ENCODE measurements at places on chromosomes 1 and 21.

GRCh38 chr1:18644013-18644399 lies 13.4 kb downstream of the PAX7 start:
- no peak for DNase-seq

GRCh38 chr1:34759503-34760357 lies at the start of gene GJB4:
Gene GJB4, plus strand, starts transcription at chr1:34759740. Its CDS starts 1,515 bp downstream, at chr1:34761255.
- no peak for DNase-seq

DNA sequence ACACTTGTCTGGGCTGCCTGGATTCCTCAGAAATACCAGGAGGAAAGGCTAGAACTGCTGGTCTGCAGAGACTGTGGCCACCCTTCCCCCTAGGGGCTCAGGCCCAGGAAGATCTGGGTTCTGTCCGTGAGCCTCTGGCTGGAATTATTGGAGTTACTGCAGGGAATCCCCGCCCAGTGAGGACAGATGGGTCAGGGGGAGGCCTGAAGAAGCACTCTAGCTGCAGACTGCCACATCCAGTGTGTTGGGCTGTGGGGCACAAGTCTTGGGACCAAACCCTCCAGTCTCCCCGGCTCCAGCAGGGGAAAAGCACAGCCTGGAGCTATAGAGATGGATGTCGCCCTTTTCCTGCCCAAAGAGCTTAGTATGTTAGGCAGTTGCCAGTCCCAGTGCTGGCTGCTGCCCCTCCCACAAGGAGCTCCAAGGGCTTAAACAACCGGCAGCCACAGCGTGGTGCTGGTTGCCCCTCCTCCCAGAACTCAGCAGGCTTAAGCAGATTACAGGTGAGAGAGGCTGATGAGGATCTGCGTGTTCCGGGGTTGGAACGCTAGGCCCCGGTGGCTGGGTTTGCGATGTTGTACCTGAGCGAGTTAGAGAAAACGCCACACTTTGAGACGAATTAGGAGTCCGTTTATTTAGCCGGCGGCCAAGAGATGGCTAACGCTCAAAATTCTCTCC lies 255.5 kb upstream of the LRRC7 start:
- DNase-seq: no peak

GRCh38 chr1:230923176-230923575 lies 54.9 kb upstream of the C1orf198 start:
- DNase-seq: no peak

Measured in HS-5 (cell line).